ENCODE measurements at places on chromosomes 6 and 20.

GRCh38 chr20:2446845-2447244 lies 23.7 kb downstream of the SNRPB start:
- DNase-seq = no peak

GRCh38 chr6:110098511-110099116 lies 80.9 kb downstream of the WASF1 start:
- no peak for DNase-seq

- no peak for DNase-seq
These were observed 71.3 kb downstream of the MANEA start for GRCh38 chr6:95648636-95649035.

- DNase-seq = no peak
These were observed 545.1 kb upstream of the IRAK1BP1 start for GRCh38 chr6:78322068-78322845.

GRCh38 chr20:9686001-9686400 lies 152.9 kb downstream of the PAK5 start:
- no peak for DNase-seq

- no peak for DNase-seq
These were observed 123.5 kb upstream of the IFNGR1 start for GRCh38 chr6:137342607-137343190.

Data from NCI-H1417 (cell line).